ENCODE measurements at places on chromosomes 5 and 9.

DNA sequence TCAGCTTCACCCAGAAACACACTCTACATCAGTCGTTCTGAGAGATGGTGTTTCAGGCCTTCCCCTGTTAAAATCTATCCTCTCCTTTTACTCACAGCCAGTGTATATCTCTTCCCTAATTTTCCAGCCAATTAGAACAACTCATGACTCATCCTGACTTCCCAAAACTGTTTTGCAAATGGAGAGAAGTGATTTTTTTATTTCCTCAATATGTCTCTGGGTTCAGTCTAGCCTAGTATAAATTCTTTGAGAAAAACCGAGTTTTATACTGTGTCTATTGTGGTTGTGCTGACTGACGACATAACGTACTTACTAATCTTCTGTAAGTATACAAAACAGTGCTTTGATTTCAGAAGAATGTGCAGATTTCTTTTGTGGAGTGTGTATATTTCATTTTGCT, 28.4 kb upstream of the CAST start:
- DNase-seq: no peak

DNA sequence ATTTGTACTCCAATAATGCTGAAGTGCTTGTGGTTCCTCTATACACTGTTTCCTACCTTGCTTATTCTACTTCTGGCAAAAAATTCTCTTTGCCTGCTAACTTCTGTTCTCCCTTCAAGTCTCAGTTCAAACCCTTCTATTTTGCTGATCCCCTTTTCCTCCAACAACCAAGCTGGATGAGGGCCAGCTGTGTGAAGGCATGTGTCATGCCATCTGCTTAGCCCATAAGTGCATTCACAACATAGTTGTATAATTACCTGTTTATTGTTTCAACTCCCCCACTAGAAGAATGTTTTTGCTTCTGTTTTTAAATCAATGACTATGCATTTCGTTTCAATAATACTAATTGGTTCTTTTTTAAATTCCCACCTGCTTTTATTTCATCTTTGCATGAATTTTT, 1951.4 kb upstream of the WWC1 start:
- no peak for DNase-seq

DNA sequence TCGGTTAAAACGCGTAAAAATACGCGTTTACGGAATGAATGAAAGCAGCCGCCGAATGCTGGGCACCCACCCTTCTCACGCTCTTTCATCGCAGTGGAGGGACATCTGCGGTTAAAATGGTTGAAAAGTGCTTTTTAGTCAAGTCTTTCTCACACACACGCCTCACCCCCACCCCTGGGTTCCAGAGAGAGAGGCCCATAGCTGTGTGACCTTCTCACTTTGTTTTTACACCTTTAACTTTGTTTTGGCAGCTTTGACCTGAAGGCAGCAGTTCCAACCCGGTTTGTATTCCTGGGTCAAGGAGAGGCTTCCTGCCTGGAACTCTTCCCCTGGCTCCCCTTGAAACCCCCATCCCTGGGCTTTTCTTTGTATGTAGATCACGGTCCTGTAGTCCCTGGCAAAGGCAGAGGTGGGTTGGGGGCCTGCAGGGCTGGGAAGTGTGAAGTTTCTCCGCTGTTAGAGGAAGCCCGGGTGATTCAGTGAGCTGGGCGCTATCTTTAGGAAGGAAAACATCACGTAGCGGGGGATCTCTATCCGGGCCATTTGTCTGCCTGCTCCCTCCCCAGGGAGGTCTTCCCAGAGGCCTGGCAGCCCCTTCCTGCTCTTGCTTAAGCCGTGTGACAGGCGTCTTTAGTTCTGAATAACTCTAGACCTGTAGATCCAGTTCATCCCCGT, 29.6 kb downstream of the SPRY4 start:
- no peak for DNase-seq

GRCh38 chr9:93663877-93664548, 87.6 kb downstream of the PHF2 start:
- DNase-seq: no peak

DNA sequence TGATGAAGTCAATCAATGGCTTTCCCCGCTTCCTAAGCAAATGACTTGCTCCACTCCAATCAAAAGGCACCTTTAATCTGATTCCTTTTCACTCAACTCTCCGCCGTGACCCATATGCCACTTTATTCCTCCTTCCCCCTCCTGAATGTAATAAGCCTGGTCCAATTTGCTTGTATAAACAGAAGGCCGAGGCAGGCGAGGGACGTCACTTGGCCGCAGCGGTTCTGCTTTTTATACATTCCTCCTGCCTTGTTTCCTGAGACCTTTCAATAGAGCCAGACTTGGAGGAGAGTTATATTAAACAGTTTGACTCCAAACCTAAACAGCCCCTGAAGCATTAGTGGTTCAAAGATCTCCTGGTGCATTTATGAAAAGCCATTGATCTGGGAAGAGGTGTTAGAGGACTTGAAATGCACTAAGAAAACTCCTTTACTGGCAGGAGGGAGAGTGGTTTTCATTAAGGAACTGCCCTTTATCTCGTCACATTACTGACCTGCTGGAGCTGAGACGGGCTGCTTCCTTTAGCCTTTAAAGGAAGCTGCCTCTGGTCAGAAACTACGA, 273.4 kb downstream of the SLIT3 start:
- no peak for DNase-seq

DNA sequence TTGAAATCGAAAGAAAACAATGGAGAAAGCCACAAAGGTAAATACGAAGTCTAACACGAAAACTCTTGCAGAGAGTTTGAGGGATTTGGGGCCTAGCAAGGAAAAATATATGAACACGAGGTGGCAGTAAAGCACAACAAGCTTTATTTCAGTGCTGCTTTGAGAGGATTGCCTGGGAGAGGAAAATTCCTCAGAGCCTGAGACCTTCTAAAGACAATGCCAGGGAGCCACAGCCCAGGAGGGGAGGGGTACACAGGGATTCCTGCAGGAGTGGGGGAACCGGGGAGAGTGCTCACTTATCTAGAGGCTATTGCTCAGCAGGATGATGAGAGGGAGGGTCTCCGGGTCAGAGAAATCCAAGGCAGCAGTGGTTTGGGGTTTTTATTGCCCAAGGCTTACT, 134.9 kb upstream of the ADCY2 start:
- no peak for DNase-seq

- DNase-seq: no peak
Observed at GRCh38 chr5:61813361-61813760, 481.3 kb downstream of the ZSWIM6 start.

DNA sequence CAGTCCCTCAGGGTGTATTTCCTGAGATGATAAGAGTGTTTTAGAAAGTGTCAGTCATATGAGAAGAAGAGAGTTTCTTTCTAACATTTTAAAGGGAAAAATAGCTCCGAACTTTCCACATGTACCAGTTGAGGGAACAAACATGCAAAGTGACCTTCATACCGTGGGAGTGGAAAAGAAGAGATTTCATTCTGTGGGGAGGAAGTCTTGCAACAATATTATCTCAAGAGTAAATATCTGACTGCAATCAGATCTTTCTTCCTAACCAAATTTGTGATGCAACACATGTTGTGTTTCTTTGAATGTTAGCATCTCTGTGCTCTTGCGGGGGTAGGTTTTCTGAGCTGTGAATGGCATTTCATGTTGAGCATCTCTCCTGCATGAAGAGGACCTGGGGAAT, 30.6 kb downstream of the ANKRD55 start:
- no peak for DNase-seq

DNA sequence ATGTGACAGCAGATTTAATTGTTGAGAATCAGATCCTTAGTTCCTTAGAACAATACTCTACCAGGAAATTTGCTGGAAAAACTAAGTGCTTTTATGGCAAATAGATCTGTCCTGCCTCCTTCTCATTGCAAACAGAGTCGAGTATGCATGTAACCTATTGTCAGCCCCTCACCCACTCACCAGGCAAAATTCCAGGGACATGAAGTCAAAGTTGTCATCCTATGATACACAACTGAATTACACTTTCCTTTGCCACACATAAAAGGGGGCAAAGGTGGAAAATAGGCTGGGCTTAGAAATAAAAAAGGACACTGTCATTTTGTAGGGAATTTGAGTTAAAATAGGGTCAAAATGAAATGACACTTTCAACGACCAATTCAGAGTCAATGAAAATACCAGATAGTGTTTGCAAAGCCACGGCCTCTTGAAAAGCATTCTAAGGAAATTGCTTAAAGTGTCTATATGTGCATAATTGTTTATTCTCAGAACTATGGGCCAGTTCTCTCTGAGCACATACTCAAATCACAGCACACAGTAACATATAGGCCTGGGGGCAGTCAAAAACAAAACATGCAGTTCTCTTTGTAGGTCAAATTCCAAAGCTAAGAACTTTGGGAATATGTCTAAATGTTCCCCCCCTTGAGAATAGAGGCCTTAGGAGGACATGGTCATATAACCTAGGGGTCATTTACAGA, 452.8 kb downstream of the NFIB start:
- no peak for DNase-seq

- no peak for DNase-seq
Observed at GRCh38 chr5:153900703-153901395, 137.9 kb downstream of the FAM114A2 start.

GRCh38 chr5:132063090-132063911, 2.8 kb downstream of the IL3 start:
- DNase-seq: no peak

GRCh38 chr9:106560540-106560939, 302.4 kb upstream of the ZNF462 start:
- DNase-seq: no peak

DNA sequence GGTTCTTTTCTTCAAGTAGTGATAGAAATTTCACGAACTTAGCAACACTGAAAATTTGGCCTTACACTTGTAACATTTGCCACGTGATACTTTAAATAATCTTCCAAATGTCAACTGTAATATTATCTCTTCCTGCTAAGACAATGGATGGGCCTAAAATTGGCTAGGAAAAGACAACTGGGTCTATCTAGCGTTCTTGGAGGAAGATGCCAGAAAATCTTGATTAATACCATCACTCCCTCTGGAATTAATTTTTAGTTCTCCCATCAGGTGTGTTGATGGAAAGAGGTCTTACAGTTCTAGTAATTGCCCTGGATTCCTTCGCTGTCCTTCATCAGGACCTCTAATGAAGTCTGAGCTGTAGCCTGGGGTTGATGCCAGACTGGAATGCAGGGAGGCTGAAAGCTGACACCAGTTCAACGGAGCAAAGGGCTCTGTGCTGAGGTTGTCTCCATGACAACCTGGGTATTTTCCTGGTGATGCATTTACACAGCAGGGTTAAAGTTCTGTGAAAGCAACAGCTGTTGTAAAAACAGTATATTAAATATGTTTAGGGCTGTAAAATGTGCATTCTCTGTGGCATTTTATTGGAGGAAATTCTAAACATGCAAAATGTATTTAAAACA, 92.3 kb downstream of the GAS1 start:
- DNase-seq: no peak

GRCh38 chr9:125302241-125302640, 40.6 kb downstream of the GAPVD1 start:
- no peak for DNase-seq

DNA sequence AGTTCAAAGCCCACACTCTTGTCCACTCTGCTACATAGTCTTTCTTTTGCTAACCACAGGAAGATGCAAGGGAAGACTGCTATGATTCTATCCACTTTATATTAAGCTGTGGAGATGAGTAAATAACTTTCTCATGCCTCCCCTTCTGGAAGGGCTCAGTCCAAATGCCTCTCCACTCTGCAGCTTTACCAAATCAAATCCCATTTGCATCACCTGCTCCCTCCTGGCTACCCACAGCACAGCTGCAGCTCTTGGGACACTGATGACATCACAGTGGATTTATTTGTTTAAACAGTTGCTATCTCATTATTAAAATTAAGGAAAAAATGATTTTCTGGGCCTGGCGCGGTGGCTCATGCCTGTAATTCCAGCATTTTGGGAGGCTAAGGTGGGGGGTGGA, 1544.9 kb upstream of the WWC1 start:
- DNase-seq: no peak

DNA sequence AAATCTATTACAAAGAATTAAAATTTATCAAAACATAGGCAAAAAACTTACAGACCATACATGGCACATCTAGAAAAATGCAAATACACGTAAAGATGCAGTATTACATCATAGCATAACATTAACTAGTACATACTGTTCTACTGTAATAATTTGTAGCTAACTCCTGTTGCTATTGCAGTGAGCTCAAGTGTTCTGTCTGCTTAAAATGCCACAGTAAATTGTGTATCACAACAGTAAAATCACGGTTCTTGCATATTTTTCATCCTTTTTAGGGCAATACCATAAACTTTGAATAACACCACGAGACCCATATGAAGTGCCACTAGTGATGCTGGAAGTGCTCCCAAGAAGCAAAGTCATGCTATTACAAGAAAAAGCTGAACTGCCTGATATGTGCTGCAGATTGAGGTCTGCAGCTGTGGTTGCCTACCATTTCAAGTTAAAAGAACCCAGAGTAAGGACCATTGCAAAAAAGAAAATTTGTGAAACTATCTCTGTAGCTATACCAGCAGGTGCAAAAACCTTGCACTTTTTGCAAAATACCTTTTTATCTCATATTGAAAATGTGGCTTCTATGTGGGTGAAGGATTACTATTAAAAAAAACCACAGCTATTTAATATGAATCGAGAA, 14.2 kb downstream of the HOMER1 start:
- no peak for DNase-seq

DNA sequence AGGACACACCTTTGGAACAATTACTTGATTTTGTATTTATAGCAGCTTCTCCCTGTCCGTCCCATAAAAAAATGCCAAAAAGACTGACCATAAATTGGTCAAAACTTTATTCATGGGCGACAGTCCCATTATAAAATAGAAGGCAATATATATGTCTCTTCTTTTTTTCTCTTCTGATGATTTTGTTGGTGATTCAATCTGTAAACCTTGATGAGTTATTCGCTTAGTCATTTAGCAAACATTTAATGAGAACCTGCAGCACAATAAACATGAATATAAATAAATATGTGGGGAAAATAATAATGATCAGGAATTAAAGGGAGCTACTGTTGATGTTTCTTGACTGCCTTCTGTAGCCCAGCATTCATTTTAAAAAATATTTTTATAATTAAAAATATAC, 356.4 kb upstream of the ACTBL2 start:
- DNase-seq: no peak

GRCh38 chr9:115591584-115591984, 473.6 kb upstream of the TNC start:
- DNase-seq: peak; percentile 82

DNA sequence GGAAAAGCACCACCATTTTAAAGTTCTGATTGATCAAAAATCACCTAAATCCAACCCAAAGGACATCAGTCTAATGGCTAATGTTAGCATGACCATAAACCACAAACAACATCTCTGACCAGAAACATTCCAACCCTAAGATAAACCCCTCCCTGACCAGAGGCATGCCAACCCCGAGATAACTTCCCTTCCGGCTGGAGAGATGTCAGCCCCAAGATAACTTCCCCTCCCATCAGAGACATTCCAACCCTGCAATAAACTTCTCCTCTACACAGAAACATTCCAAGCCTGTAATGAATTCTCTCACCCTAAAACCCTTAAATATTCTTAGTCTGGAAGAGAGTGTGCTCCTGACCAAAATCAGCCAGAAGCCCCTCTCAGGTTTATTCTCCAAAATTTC, 364.3 kb downstream of the KCNN2 start:
- no peak for DNase-seq

DNA sequence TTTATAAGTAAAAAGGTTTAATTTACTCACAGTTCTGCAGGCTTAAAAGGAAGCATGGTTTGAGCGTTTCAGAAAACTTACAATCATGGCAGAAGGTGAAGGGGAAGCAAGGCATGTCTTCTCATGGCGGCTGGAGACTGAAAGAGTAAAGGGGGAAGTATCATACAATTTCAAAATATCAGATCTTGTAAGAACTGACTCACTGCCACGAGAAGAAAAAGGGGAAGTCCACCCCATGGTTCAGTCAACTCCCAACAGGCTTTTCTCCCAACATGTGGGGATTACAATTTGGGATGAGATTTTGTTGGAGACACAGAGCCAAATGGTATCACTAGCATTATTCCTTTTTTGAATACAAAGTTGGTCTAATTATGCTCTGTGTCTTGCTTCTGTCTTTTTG, 627.9 kb upstream of the ST8SIA4 start:
- DNase-seq: no peak

Data from pulmonary artery endothelial cell (primary cell).